ENCODE measurements at places on chromosomes 4 and X.

- no peak for DNase-seq
Observed at GRCh38 chrX:128599632-128600031, 547.4 kb upstream of the ACTRT1 start.

DNA sequence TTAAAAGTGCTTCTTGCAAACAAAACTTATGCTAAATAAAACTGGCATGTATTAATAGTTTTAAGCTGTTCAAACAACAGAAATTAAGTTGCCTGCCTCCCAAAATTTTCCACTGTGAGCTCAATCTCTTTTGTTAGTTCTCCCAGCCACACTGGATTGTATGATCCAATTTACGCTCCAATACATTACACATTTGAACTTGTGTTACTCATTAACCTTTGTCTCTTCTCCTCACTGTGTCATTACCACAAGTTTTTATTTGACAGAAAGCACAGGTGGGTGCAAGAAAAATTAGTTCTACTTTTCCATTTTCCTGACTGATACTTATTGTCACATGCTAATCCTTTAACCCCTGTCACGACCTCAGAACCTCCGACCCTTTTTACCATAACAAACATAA is 55.5 kb downstream of the SHISA3 start:
- no peak for DNase-seq

GRCh38 chrX:4994855-4995254 is 1233.8 kb downstream of the NLGN4X start:
- no peak for DNase-seq

- no peak for DNase-seq
Observed at GRCh38 chr4:18975916-18976808, 954.6 kb upstream of the LCORL start.

DNA sequence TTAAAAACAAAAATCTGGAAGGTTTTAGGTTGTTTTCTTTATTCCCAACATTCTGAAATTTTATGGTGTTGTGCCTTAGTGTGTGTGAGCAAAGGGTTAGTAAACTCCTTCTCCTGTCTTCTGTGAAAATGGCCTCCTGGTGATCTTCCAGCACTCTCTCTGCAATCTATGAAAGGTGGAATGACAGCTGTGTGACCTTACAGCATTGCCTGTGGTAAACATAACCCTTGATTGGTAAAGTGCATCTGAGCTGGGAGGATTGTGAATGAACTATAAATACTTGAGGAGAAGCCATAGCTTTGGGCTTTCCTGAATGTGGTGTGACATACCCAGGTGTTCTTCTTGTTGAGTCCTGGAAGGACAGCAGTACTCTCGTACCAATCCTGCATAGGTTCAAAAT is 10.0 kb downstream of the ART3 start:
- DNase-seq = no peak

All from fibroblast of pulmonary artery (primary cell).